ENCODE measurements at places on chromosomes 1 and 21. TPM values are rescaled to one million over a fixed set of nuclear protein-coding genes. Genes with fewer than 3 reads are reported as not detected.
A peak's percentile ranks its signal among the peaks of the same experiment; 100 is the strongest.

Gene TCHH
- polyA plus RNA-seq = not detected

Gene TNFRSF14
- 11.8 TPM for polyA plus RNA-seq

Gene FAM43B
- polyA plus RNA-seq = 0.02 TPM

Gene ADGRL2
- polyA plus RNA-seq = 24.2 TPM

Gene HRNR
- polyA plus RNA-seq = not detected

Gene S100A7A
- not detected for polyA plus RNA-seq

Gene SPRR2G
- polyA plus RNA-seq = not detected

Gene SPOCD1
- polyA plus RNA-seq = 169 TPM

Gene NSUN4
- 24.0 TPM for polyA plus RNA-seq

Gene TP73
- polyA plus RNA-seq = not detected

Gene LRRC3
- 0.59 TPM for polyA plus RNA-seq

Gene JAM2
- 0.58 TPM for polyA plus RNA-seq

Gene GPR89B
- 6.1 TPM for polyA plus RNA-seq

DNA sequence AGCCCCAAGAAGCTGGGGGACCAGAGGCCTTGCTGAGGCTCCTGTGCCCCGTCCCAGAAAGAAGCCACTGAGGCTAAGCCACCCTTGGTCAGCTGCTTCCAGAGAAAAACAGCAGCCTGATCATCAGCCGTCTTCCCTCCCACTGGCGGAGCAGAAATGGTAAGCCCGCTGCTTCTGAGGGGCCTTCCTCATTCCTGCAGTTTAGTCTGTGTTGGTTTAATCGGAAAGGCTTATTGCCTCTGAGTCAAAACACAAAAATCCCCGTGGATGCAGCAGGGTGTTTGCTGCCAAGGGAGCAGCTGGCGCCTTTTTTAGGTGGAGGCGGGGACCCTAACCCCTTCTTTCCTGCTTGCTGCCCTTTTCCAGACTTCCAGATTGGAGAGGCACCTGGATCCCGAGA, 33.9 kb downstream of the SPSB1 start:
- DNase-seq = peak; percentile 44

DNA sequence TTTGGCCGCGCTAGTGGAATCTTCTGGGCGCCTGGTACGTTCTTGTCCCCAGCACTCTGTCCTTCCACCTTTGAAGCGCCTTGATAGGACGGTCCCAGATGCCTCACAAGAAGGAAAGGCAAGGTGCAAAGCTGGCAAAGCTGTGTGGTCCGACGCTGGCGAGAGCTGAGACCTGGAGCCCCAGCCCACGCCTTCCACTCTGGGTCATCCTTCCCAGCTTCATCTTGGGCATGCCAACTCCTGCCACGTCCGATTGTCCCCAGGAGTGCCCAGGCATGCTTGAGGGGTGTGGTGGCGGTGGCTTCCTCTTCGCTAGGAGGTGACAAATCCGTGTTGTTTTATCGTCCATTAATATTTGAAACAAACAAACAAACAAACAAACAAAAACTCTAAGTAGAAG, 123.9 kb upstream of the DPYD start:
- DNase-seq = no peak

- DNase-seq = no peak
Observed at GRCh38 chr1:55579332-55580001, 364.3 kb upstream of the USP24 start.

- DNase-seq = no peak
Observed at GRCh38 chr1:88982055-88982454, 10.4 kb downstream of the KYAT3 start.

GRCh38 chr1:211548321-211549091, 30.5 kb downstream of the SLC30A1 start:
- no peak for DNase-seq

DNA sequence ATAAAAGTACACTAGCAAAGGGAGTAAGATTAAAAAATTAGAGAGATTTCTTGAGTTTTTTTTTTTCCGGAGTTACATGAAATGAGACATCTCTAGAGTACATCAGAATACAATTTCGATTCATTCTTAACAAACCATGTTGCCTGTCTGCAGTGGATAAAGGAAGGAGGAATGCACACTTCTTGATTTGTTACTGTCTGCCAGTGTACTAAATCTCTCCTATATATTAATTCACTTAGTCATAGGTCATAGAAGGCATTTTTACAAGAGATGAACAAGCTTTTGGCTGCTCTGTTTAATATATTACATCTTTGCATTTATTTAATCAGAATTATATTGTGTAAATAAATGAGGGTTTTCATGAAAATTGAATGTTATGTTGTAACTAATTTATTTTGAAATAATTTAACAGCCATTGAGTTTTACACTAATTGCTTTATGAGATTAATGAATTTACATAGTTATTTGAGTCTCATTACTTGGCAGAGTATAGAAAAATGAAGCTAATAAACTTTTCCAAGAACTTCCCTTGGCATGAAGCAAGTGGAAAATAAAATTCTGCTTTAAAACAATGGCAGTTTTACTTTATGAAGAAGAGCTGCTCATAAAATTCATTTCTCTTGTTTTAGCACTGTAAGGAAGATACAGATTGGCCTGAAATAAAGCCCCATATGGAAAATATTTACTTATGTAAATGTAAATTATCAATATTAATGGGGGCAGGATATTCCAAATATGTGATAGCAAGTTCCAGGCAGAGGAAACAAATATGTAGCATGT, 1284.7 kb downstream of the BRINP3 start:
- DNase-seq = no peak

DNA sequence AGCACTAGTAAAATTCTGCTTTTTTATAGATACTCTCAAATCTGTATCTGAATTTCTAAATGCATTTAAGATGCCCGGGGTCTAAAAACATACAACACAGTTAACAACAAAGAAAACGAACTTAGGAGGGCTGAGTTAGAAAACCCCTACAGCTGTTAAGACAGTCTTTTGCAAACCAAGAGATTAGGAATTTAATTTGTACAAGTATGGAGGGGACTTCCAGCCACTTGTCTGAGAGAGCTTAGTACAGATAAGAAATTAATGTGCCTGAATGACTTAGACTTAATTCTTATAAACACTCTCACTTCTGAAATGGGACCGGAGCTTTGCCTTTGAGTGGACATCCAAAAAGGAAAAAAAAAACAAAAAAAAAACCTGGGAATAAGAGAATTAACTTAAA, 61.6 kb downstream of the SMYD3 start:
- DNase-seq = no peak

GRCh38 chr1:156885880-156886355, 7.6 kb upstream of the PEAR1 start:
- no peak for DNase-seq

DNA sequence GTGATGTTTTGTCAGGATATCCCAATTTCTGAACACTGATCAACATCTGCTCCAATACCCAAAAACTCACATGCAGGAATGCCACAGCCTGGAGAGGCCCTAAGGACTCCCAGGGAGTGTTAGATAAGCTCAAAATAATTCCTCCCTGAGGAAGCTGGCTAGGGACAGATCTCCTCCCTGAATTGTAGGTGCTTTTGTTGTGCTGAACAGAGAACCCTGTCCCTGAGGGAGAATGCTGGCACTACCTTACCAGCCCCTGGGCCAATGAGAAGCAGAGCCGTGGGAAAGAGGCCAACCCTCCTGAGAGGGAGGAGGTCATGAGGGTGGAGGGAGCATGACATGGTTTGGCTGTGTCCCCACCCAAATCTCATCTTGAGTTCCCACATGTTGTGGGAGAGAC, 73.6 kb upstream of the PTGFRN start:
- DNase-seq = no peak

- DNase-seq = no peak
Observed at GRCh38 chr1:40630488-40631223, 34.8 kb downstream of the RIMS3 start.

GRCh38 chr1:156129687-156130577, 15.4 kb downstream of the LMNA start:
- DNase-seq = peak; percentile 91

GRCh38 chr1:11854519-11854918, 4.2 kb downstream of the NPPB start:
- no peak for DNase-seq

- DNase-seq = no peak
Observed at GRCh38 chr1:39494671-39495410, 3.4 kb downstream of the BMP8A start.

- DNase-seq = no peak
Observed at GRCh38 chr1:47780469-47780995, 216.7 kb downstream of the TRABD2B start.

GRCh38 chr1:183832459-183832858, 27.5 kb downstream of the RGL1 start:
- DNase-seq = no peak

DNA sequence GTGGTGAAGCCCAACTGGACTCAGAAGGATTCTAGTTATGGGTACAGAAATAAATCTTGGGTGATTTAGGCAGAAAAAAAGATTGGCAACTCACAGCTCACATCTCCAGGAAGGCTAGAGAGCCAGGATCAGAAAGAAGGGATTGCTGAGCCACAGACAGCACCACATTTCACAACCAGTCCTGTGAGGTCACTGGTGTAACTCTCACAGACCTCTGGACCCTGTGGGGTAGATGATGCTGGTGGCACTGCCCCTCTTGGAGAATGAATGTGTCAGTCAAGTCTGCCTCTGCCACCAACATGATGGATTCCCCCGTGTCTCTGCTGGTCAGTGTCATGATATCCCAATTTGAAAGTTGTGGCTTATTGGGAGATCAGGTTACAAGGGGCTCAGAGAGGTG, 70.9 kb upstream of the HMCN1 start:
- no peak for DNase-seq

DNA sequence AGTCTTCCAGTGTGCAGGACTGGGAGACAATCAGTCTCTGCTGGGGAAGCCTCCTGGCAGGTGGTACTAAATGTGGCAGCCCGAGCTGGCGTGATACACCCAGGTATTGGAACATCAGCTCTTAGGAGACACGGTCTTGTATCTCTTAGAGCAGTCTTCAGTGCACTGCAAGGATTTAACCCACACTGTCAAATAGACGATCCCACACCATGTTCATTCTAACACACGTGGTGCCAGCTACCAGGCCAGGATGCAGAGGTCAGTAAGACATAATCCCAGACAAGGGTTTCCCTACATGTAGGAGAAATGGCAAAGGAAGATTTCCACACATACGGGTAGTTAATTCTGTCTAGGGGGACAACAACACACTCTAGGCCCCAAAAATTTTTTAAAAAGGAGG, 8.7 kb downstream of the TRIM11 start:
- no peak for DNase-seq

DNA sequence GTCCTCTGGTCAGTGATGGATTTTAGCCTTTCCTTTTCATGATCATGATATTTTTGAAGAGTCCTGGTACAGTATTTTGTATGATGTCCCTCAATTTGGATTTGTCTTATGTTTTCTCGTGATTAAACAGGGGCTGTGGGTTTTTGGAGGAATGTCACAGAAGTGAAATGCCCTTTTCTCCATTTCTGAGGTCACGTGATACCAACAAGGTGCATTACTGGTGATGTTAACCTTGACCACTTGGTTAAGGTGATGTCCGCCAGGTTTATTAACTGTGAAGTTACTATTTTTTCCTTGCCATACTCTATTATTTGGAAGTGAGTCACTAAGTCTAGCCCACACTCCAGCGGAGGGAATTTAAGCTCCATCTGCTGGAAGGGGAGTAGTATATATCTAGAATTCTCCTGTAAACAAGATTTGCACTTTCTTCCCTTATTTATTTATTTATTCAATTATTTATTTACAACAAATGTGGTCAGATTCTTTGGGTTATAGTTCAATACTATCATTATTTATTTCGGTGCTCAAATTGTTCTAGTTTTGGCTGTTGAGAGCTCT, 123.4 kb downstream of the HIVEP3 start:
- DNase-seq = no peak

GRCh38 chr1:198424441-198424840, 116.0 kb downstream of the ATP6V1G3 start:
- DNase-seq = no peak

DNA sequence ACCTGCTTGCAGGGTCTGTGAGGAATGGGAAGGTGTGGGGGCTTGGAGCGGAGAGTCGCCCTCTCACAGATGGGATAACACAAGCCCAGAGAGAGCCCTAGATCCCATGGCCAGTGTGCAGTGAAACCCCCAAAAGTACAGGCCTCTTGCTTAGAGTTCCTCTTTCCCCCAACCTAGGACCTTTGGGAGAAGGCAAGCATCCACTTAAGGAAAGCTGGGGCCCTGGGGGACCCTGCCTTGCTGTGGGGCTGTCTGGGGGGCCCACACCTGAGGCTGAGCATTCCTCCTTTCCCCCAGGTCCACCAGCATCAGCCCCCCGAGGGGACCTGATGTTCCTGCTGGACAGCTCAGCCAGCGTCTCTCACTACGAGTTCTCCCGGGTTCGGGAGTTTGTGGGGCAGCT, 1.1 kb downstream of the VWA1 start:
- no peak for DNase-seq

DNA sequence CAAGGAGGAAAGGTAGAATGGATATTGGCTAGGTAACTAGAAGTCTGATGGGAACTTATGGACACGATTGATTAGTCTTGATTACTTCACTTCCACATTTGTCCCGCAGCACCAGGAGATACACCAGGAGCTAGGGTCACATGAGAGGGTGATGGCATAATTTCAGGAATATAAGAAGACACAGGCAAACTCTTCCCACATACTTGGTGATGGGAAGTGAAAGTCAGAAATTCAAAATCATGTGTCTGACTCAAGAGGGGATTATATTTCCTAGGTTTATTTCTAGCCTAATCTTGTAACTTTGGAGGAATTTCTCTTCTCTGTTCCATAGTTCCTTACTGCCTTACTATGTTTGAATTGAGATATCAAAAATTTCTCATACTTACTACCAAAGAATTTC, 185.0 kb downstream of the PBX1 start:
- no peak for DNase-seq

- DNase-seq = no peak
Observed at GRCh38 chr1:111992476-111992875, 3.0 kb upstream of the KCND3 start.

DNA sequence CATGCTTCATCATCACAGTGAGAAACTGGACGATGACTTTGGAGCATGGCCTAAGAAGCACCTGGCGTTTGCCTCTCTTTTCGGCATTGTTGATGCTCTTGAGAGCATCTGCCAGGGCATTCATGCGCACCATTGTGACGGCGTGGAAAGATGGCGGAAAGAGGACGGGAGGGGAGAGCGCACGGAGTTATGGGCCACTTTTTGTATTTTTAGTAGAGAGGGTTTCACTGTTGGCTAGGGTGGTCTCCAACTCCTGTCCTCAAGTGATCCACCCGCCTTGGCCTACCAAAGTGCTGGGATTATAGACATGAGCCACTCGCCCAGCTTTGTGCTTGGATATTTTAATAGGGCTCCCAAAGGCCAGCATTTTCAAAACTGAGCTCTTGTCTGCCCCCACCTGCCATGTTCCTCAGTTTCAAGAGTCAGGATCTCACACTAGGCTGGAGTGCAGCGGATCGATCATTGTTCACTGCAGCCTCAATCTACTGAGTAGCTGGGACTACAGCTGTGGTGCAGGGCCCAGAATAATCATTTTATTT, 5.3 kb downstream of the RPS8 start:
- DNase-seq = no peak

All from BJ (cell line).